ENCODE measurements at places on chromosomes 4 and X.
A peak's percentile ranks its signal among the peaks of the same experiment; 100 is the strongest.

DNA sequence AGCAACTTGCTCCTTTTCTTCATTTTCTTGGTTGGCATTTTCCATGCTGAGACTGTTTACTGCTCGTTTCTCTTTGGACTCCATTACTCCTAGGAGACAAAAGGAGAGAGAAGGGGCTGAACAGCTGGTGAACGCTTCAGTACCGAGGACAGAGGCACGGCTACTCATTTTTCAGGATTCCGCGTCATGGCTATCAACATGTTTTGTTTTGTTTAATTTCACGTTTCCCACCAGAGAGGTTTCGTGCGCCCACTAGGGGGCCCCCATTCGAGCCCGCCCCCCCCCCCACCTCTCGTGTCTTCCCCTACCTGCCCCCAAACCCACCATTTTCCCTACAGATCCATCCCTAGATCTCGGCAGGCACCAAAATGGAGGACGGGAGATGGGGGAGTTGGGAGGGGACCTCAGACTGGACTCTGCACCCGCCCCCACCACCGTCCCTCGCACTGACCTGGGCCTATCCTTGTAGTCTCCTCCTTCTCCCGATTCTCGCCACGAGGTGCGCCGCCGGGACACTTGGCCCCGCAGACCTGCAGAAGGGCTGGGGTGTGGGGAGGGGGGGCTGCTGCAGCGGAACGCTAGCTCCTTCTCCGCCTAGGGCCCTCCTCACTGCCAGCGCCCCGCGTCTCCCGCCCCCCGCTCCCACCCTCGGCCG is 653 bp downstream of the BEX1 start:
- DNase-seq, result peak; percentile 42

- DNase-seq, result no peak
Observed at GRCh38 chr4:178090640-178091411, 648.6 kb upstream of the AGA start.

DNA sequence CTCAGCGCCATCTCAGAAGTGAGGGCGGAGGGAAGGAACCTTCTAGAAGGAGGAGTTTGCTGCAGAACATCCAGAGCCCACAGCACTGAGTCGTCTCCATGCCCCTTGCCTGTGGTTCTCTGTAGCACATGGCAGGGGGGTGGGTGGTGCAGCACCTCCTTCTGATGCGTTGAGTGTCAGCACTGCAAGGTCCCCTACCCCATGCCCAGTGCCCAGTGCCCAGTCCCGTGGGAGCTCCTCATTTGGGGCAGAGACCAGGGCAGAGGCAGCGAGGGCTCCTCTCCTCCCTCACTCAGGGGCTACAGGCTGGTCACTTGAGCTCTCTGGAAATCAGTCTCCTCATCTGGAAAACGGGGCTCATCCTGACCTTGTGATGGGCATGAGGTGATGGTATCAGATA is 78.1 kb downstream of the HTRA3 start:
- DNase-seq, result no peak

- DNase-seq, result no peak
Observed at GRCh38 chrX:105715746-105716145, 106.6 kb upstream of the NRK start.

- DNase-seq, result no peak
Observed at GRCh38 chr4:36304138-36304681, 22.8 kb downstream of the DTHD1 start.

DNA sequence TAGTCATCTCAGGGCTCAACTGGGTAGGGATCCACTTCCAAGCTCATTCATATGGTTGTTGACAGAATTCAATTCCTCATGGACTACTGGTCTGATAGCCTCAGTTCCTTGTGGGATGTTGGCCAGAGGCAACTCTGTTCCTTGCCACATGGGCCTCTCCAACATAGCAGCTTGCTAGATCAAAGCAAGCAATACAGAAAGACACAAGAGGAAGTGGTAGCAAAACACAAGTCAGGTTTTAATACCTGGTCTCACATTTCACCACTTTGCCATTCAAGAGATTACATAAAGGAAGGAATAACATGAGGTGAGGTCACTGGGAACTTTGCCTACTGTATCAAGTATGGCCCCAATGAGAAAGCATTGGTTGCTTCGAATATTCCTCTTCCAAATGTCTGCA is 79.2 kb downstream of the PRSS12 start:
- DNase-seq, result no peak

GRCh38 chrX:1903236-1903935 is 288.5 kb downstream of the ASMT start:
- DNase-seq, result peak; percentile 78

DNA sequence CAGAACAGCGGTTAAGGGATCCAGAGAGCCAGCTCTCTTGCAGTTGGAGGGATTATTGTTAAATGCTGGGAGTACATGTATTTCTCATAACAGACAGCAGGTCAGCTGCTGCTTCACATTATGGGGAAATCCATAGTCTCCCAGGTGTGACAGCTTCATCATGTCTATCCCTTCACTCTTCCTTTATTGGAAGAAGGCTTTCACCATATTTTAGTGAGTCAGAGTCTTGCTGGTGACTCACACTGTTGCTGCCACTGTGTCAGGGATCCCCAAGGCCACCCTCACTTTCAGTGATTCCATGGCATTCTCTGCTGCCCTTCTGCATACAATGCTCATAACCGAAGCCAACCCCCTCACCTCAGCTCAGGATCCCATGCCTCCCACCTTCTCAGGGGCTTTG is 32.9 kb upstream of the PAGE5 start:
- no peak for DNase-seq

DNA sequence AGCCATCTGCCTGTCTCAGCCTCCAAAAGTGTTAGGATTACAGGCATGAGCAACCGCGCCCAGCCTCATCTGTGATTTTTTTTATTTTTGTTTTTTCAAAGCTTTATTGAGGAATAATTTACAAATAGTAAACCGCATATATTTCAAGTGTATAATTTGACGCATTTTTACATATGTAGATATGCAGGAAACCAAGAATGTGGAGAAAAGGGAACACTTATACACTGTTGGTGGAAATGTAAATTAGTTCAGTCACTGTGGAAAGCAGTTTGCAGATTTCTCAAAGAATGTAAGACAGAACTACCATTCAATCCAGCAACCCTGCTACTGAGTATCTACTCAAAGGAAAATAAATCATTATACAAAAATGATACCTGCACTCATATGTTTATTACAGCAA is 85.9 kb downstream of the SLC16A2 start:
- DNase-seq, result no peak

DNA sequence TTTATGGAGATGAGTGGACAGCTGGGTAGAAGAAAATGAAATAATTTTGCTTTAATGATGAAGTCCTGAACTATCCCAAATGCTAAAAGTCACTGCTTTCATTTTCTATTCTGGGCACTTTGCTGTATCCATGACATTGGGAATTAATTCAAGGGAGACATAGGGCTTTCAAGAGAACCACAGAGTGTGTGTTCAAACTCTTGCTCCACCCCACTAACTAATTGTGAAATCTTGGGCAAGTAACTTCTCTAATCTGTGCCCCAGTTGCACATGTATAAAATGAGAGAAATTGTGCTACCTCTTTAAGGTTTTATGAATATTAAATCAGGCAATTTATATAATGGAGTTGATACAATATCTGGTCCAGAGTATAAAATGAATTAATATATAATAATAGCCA is 1422.0 kb downstream of the ADGRL3 start:
- DNase-seq, result no peak

GRCh38 chr4:92657695-92658094 is 353.9 kb downstream of the GRID2 start:
- no peak for DNase-seq

DNA sequence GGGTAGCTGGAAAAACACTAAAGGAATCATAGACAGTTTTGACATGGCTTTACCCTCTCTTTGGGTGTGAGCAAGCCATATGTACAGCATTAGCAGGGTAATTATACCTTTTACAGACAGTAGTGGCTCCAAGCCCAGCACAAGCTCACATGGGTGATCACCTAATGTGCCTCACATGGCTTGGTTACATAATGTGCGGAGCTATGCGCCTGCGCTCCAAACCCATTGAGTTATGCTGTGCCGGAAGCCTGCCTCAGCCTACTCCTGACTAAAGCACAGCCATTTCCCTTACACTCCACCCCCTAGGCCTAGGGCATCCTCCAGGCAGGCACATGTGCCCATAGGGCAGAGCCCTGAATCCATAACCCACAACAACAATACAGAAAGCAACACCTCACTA is 6.5 kb upstream of the TSPAN5 start:
- no peak for DNase-seq

- no peak for DNase-seq
Observed at GRCh38 chr4:87002682-87003043, 67.9 kb downstream of the AFF1 start.

DNA sequence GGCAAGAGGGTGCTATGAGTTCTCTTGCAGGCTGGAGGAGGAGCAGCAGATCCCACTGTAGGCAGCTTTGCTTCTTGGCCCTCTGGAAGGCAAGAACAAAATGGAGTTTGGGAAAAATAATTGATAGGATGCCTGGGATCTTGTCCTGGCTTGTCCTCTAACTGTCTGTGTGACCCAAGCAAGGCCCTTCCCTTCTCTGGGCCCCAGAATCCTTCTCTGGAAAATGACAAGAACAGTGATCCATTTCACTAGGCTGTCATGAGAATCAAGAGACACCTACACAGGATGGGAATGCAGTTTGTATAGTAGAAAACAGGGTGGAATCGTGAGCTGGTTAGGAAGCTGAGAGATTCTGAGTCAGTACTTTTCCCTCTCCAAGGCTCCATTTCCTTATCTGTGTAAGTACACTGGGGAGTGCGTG is 133.3 kb downstream of the PJA1 start:
- peak; percentile 22 for DNase-seq

DNA sequence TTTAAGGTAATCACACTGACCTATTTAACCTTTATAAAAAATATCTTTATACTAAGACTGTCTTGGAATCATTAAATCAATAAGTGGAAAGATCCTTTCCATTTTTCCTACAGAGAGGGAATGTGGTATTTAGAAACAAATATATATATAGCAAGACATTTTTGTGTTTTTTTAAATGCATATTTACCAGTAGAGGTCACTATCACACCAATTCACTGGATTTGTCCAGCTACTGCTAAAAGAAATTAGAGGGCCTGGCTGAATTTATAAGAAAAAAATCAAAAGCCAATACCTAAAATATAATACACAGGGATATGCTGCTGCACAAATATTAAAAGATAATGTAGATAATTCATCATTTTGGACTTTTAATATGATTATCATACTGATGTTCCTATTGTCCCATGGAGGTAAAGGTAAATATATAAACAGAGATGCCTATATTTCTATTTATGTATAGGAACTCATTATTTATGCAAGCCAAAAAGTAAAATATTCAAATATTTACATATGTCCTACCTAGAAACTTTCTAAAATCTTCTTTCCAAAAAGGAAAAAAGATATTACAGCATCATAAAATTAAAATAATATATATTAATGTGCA is 69.5 kb downstream of the PDE5A start:
- peak; percentile 54 for DNase-seq

GRCh38 chrX:141642979-141643378 is 53.5 kb downstream of the SPANXA2 start:
- no peak for DNase-seq

DNA sequence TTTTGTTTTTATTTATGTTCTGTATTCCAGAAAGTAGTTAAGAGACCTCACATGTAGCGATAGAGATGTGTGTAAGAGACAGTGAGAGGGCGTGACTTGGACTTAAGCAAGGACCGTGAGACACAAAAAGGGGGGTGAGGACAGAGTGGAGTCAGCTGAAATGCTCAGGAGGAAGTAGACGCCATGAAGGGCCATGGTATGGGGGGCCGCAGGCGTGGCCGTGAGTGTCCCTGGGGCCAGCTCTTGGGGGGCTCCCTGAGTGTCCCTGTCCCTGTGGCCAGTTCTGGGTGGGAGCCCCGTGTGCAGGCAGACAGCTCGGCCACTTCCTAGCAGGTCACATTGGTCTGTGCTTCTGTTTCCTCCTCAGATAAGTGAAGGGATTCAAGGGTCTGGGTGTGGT is 23.0 kb upstream of the MSANTD1 start:
- no peak for DNase-seq

- DNase-seq, result no peak
Observed at GRCh38 chr4:7058792-7059191, 9.1 kb downstream of the GRPEL1 start.

- peak; percentile 90 for DNase-seq
Observed at GRCh38 chr4:26088433-26088928, 174.5 kb downstream of the SMIM20 start.

DNA sequence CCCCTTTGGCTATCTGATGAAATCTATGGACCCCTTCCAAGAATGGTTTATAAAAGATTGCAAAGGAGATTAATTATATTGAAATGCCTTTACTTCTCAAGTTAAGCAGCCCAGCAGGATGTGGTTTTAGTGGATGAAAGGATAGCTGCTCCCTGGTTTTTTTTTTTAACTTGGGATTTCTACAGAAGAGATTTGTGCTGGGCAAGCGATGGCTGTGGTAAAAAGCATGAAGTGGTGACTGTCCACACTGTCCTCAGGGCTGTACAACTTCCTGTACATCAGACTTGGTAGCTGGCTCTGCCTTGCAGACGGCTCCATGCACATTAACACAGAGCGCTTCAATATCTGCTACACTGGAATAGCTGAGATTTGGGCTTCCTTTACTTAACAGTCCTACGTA is 321.7 kb downstream of the DHX15 start:
- peak; percentile 76 for DNase-seq

DNA sequence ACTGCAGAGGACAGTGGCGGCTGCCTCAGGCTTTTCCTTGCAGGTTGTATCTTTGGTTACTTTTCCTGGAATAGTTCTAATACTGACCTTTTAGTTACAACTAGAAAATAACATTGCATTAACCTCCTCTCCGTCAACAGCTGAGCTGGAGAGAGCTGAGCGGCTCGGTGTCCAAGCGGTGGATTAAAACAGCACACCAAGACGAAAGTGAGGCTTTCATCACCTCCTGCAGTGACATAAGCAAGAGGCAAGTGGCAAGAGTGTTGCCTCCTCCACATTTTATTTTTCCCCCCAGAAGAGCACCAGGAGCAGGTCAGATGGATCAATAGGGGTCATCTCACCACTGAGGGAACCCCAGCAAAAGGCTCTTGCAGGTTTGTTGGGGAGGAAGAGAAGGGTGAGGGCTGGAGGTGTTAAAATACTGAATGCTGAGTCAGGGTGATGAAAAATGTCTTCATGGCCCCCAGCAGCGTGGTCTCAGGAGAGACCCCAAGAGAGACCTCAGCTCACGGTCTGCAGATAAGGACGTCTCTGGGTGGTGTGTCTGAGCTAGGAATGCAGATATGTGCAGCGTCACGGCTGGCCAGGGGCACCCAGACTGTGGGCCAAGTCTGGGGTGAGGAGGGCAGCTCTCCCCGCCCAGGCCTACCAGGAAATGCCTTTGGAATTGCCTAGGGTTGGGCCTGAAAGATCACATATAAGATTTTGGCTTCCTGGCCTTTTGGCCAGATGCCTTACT is 50.3 kb downstream of the CASP3 start:
- no peak for DNase-seq
